ENCODE measurements at places on chromosomes 2 and 18.

DNA sequence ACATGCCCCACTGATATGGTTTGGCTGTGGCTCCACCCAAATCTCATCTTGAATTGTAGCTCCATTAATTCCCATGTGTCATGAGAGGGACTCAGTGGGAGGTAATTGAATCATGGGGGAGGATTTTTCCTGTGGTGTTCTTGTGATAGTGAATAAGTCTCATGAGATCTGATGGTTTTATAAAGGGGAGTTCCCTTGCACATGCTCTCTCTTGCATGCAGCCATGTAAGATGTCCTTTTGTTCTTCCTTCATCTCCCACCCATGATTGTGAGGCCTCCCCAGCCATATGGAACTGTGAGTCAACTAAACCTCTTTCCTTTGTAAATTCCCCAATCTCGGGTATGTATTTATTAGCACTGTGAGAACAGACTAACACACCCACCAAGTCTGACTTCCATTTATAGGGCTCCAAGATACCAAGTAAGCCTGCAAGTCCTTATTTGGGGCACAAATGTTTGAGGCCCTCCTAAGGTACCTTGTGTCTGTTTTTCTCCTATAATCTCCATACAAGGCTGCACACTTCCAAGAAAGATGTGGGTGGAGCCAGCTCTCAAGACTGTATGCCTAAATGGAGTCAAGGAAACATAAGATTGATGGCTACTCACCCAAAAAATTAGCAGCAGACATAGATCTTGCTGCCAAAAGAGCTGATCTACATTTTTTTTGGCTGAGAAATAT, 364.7 kb downstream of the TXNL1 start:
- no peak for DNase-seq

DNA sequence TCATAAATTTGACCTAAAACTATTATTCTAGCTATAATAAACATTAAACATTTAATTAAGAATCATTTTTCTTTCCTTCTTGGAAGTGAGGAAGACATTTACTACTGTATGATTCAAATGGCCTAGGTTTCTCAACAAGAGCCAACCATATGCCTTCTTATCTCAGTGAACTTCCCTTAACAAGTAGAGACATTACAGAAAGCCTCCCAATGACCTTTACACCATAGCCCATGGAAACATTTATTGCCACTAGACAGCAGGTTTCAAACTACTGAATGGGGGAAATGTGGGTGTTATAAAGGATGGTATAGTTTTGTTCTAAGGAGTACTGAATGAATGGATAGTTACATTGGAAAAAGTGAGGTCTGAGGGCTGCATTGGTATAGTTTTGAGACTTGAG, 349.4 kb upstream of the SPRED2 start:
- no peak for DNase-seq

DNA sequence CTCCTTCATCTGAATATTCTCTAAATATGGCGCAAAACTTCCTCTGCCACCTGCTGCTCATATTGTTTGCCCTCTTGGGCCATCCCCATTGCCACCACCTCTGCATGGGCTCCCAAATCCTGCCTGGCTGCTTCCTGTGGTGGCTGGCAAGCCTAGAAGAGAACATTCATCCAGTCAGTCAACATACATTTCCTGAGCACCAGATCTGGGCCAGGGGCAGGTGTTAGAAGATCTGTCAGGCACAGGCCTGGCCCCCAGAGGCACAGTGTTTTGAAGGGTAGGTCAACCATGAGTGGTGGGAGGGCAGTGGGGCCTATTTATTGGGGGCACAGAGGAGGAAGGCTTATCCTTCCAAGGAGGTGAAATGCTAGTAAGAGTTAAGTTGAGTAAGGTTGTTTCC, 73.2 kb downstream of the TMEM247 start:
- DNase-seq, result no peak

DNA sequence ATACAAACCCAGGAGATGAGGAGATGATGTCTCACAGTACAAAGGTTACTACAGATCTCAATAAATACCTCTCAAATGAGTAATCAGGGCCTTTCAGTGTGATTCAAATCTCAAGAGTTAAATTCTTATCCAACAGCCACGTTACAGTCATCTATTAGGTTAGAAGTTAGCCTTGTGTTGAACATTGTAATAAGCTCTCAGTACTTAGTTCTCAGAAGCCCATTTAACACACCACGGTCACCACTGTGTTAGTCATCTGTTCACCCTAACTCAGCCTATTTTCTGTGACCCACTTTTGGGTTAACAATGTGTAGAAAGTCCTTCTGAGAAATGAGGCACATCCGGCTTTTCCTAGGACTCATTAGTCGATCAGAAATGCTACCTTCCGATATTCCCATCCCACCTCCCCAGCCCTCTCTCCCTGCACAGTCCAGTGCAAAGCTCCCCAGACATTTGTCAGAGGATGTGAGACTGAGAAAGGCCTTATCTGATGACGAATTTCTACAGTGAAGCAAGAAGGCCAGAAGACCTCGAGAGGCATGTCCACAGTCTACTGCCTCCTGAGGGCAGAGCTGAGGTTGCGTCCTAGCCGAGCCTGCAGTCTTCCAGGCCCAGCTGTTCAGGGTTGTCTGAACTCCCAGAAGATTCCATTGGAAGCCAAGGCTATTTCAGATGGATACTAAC, 92.6 kb downstream of the ACTR2 start:
- DNase-seq, result no peak

- DNase-seq, result no peak
Observed at GRCh38 chr2:241931976-241932898, 62.7 kb downstream of the RTP5 start.

GRCh38 chr2:152466980-152467676, 132.2 kb downstream of the FMNL2 start:
- no peak for DNase-seq

- DNase-seq, result no peak
Observed at GRCh38 chr2:39938035-39938835, 159.2 kb upstream of the THUMPD2 start.

DNA sequence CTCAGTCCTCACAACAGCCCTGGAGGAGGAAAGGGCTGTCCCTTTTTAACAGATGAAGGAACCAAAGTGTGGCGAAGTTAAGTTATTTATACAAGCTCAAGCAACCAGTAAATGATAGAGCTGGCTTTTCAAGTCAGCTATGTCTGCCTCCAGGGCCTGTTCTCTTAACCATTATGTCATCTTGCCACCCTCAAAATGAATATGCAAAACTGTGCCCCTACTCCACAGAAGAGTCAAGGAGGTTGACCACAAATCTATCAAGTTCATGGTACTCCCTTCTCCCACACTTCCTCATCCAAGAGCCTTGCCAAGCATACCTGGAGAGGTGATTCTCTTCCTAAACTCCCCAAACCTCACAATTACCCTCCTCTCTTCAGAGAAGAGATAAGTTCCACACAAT, 37.3 kb upstream of the CREB1 start:
- no peak for DNase-seq

All from NCI-H524 (cell line).